ENCODE measurements at places on chromosomes 4 and X. TPM values are rescaled to one million over a fixed set of nuclear protein-coding genes. Genes with fewer than 3 reads are reported as not detected.

MGARP gene
- 0.48 TPM for total RNA-seq

KLKB1 gene
- 1.2 TPM for total RNA-seq

DNA sequence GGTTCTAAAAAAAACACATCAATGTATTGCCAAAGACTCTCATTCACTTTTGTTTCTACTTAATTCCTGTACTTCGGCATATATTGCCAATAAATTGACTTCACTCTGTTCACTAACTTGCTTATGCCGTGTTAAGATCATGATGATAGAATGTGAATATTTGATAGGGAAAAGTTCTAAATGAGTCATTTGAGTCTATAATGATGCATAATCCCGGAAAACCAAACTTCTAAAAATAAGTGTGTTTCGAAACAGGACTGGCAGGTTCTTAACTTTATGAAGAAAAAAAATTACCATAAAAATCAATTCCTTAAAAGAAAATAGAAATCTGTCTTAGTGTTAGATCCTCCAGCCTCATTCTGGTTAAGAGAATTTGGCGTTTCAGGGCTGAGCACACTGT lies 387.5 kb upstream of the FTHL17 start:
- no peak for DNase-seq

DNA sequence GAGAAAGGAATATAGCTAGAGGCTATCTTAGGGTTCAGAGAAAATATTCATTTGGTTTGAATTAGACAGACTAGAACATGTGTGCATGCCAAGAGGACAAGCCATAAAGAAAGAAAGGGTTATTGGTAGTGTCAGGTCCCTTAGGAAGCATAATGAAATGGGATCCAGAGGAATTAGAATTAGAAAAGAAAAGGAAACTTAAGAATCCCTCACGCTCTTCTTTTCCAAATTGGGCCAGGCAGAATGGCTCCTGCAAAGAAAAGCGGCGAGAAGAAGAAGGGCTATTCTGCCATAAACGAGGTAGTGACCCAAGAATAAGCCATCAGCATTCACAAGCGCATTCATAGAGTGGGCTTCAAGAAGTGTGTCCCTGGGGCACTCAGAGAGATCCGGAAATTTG lies 4.9 kb upstream of the ABCG2 start:
- DNase-seq, result no peak

JAKMIP1 gene
- not detected for total RNA-seq

- peak; percentile 50 for DNase-seq
Observed at GRCh38 chr4:148442832-148443511, 758 bp upstream of the NR3C2 start.

DNA sequence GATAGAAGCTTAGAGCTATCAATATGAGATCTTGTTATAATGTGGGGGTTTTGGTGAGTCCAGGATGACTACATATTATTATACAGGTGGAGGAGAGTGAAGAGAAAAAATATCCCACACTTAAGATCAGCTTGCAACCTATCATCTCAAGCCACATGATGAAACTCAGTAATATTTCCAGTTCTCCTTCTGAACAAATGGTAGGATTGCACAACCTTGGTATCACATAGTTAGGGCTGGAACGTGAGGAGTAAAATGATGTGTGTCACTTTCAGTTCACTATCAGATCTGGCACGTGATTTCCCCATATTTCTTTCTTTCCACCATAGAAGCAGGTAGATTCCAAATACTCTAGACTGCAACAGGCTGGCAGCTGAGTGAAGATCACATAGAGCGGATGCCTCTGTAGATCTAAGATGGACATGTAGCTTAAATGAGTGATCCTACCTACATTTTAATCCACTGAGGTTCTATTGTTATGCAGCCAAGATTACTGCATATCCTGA lies 150.6 kb upstream of the ANKRD50 start:
- no peak for DNase-seq

LRIT3 gene
- not detected for total RNA-seq

IL1RAPL1 gene
- total RNA-seq, result 3.1 TPM

DNA sequence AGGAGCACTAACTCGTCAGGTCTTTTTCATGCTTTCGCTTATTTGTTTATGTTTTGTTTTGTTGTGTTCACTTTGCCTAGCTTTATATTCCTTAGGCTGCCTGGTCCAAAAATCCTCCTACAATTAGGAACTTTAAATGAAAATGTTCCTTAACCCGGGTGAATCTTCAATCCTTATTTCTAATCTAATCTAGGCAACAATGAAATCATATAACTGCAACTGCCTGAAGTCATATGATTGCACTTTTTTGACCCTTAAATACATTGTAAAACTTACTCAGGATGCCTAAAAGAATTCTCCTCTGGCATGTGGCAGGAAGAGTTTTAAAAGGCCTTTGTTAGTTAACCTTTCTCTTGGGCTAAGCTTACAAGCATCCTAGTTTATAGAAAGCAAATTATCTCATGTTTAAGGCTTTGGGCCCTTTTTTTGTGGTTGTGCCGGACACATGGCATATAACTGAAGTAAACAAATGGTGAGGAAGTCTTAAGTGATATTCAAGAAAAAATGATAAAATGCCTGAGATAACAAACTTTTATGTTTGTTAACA lies 279.4 kb downstream of the FAT4 start:
- no peak for DNase-seq

DNA sequence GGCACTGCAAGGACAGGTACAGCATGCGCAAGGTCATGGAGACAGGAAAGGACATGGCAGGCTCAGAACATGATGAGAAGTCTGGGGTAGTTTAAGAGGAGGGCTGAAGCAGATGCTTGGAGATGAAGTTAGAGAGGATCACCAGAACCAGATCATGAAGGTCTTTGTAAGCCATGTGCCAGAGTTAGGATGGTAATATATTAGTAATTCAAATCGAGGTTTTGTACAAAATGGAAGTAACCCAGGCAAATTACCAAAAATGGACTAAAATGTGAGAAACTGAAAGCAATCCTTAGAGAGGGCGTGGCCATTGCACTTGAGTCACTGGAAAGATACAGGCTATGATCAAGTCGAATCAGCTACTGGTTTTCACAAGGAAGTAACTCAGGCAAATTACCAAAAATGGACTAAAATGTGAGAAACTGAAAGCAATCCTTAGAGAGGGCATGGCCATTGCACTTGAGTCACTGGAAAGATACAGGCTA lies 13.5 kb downstream of the RXFP1 start:
- DNase-seq, result no peak

DNA sequence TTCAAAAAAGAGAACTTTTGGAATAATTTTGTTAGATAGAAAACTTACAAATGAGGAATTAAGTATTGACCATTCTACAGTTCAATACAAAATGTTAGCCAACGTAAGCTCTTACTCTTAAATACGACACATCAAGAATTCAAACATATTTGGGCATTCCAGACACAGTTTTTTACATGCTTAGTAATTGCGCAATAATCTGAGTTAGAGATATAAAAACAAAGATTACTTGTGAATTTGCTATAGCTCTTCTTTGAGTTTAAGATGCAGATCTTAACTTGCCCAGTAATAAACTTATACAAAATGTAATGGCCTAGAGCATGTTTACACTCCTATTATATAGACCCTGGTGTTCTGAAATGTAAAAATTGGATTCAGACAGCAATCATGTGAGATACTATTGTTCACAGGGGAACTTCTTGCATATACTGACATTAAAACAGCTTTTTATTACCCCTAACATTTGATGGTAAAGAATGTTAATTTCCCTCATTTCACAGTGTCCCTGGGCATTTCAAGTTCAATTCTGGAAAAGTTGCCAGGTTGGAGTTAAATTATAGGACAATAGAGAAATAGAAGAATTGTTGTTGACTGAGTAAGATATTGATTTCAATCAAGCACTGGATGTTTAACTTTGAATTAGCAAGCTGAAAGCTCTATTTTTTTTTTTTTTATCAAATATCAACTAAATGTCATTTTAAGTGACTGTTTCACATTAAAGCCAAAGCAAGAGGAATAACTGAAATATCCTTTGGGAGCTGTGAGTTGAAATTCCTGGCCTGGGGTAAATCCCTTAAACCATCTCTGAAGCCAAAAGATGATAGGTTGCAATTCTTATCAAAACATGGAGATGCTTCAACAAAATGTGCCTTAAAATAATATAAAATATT lies 910 bp downstream of the HPGDS start:
- no peak for DNase-seq

DNA sequence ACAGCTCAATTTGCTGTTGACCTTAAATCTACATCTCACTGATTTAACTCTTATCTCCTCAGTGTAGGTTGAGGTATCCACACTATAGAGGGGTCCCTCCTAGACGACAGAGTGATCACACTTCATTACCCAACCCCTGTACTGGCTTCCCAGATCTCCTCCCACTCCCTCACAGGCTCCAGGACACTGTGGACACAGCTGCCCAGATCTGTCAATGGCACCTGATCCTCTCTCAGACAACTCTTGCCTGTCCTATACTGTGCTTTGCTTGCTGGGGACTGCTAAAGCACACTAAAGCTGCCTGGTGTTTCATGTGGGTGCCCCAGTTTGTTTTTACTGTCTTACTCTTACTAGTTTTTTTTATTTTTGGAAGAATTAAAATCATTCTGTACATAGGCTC lies 27.9 kb downstream of the RAB40AL start:
- DNase-seq, result no peak

- DNase-seq, result no peak
Observed at GRCh38 chr4:100609810-100610209, 92.0 kb upstream of the EMCN start.

GRCh38 chr4:52661966-52662690 lies 3.0 kb upstream of the USP46 start:
- DNase-seq, result no peak

DNA sequence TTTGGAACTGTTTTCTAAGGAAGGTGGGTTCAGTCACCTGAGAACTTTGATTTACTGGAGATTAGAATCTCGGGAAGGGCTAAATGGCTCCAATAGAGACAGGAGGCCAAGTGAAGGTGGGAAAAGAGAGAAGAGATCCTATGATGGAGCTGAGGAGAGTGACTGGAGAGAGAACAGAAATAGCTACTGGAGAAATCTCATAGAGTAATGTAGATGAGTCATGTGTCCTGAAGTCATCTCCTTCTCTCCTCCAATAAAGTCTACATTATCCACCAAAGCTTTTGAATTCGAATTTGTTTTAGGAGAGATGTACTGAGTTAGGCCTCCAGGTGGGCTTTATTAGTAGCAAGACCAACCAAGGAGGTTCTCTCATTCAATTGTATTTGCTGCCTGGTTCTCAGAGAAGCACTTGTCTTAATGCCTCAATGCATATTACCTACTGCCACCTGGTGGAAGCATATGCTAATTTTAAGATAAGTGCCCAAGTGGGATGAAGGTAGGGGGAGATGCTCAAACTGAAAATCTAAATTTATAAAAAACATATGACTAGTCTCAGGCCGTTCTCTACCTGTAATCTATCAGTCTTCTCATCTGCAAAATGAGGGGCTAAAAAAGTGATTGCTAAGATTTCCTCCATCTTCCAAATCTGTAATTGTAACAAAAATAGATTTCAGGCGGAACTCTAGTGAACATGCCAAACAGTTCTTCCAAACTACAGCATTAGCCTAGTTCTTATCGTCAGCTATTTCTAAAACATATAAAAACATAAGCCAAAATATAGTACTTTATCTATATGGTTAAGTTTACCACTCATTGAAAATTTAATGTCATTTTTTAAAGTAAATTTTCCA lies 24.4 kb downstream of the TXK start:
- DNase-seq, result no peak

- peak; percentile 66 for DNase-seq
Observed at GRCh38 chrX:3345281-3346191, 916 bp downstream of the MXRA5 start.

DNA sequence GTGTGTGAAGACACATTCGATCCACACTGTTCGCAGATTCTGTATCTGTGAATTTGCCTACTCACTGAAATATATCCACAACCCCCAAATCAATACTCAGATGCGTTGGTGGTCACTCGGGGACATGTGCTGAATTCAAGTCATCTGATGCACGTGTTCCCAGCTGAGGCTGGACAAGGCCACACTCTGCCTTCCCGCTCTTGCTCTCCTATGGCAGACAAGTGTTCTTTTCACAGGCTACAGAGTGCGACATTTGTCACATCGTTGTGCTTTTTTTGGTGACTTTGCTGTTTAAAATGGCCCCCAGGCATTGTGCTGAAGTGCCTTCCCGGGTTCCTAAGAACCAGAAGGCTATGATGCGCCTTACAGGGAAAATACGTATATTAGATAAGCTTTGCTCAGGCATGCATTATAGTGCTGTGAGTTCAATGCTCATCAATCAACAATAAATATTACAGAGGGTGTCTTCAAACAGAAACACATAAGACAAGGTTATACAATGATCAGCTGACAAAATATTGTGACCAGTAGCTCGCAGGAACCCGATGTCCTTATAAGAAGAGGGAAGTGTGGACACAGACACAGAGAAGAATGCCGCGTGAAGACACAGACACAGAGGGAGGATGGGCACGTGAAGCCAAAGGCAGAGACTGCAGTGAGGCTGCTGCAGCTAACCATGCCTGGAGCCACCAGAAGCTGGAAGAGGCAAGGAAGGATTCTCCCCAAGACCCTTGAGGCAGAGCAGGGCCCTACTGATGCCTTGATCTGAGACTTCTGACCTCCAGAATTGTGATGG lies 42.0 kb downstream of the IRF2 start:
- no peak for DNase-seq

- DNase-seq, result no peak
Observed at GRCh38 chrX:32137525-32137924, 1065.7 kb upstream of the FTHL17 start.

DNA sequence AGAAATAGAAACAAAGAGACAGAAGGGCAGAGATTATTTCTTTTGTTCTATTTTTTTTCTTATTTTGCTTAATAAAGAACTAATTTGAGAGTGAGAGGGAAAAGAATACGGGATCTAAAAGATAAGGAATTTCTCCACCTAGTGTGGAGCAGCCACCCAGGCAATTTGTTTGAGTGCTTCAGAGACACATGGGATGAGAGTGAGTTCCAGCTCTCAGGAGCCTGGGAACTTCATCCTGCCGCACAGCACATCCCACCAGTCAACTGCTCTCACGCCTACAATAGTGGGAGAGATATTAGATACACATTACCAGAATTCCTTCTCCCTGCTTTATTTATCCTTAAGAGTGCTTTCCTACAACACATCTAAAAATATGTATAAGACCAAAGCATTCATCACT lies 946.4 kb downstream of the PDHA2 start:
- no peak for DNase-seq

GLRA2 gene
- total RNA-seq, result not detected

DACH2 gene
- total RNA-seq, result not detected

- no peak for DNase-seq
Observed at GRCh38 chrX:22634083-22634482, 361.4 kb downstream of the CBLL2 start.

DNA sequence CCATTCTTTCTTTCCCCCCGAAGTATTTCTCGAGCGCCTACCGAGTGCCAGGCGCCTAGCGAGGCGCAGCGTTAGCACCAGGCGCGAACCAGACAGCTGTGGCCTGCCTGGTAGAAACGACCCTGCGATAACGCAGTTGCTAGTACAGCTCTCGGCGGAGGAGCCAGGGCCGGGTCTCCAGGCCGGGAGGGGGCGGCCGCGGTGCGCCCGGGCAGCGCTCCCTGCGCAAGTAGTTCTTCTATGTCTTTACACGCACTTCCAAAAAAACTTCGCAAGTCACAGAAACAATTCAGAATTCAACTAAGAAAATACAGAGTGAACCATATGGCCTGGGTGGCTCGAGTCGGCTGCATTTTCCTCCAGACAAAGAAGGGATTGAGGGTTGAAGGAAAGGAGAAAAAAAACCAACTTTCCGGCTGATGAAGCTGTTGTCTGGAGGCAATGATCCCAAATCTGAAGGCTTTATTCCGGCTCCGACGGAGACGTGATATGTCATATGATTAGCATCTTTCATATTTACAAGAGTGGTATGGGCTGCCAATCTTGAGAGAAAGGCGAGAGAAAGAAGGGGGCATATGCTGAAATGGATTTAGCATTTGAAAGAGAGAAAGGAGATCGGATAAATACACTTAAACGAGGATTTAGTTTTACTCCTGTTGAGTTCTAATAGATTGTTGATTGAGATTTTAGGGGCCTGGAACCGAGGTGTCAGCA lies 7.2 kb upstream of the NEUROG2 start:
- peak; percentile 50 for DNase-seq

SORCS2 gene
- total RNA-seq, result 1.2 TPM
